ENCODE measurements at places on chromosomes 13 and 19.

GRCh38 chr19:48815870-48816501, 5.2 kb upstream of the BCAT2 start:
- DNase-seq = no peak

DNA sequence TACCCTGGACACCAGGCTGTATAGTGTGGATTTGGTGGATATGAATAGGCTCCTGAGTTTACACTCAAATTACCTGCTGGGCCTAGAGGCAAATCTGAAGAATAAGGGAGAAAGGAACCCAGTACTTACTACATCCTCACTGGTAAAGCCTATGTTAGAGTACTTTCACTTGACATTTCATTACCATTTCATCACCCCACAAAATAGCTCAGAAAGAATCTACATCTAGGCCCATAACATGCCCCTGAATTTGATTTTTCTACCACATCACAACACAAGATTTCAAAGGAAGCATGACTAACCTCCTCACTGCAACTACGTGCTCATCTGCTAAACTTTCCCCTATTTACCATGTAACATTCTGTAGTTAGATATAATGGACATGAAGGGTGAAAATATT, 43.3 kb downstream of the VWA8 start:
- no peak for DNase-seq

GRCh38 chr19:9709305-9709704, 34.4 kb upstream of the ZNF562 start:
- no peak for DNase-seq

GRCh38 chr13:32468502-32469142, 40.7 kb upstream of the N4BP2L1 start:
- no peak for DNase-seq

- DNase-seq = no peak
These were observed 23.0 kb downstream of the GPC6 start for GRCh38 chr13:93249364-93250306.

DNA sequence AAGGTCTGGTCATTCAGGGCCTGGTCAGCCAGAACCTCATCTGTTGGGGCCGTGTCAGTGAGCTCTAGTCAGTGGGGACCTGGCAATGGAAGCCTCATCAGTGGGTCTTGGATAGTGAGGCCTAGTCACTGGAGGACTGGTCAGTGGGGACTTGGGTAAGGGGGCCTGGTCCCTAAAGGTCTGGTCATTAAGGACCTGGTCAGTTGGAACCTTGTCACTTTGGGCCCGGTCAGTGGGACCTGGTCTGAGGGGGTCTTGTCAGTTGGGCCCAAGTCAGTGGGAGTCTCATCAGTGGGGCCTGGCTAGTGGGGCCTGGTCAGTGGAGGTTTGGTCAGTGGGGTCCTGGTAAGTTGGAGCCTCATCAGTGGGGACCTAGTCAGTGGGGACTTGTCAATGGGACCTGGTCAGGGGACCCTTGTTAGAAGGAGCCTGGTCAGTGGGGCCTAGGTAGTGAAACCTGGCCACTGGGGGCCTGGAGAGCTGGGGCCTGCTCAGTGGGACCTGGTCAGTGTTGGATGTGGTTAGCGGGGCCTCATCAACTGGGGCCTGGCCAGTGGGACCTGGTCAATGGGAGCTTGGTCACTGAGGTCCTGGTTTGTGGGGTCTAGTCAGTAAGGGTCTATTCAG, 43.7 kb upstream of the TPM4 start:
- DNase-seq = no peak

- no peak for DNase-seq
These were observed 365.2 kb downstream of the PCDH17 start for GRCh38 chr13:57996717-57997116.

DNA sequence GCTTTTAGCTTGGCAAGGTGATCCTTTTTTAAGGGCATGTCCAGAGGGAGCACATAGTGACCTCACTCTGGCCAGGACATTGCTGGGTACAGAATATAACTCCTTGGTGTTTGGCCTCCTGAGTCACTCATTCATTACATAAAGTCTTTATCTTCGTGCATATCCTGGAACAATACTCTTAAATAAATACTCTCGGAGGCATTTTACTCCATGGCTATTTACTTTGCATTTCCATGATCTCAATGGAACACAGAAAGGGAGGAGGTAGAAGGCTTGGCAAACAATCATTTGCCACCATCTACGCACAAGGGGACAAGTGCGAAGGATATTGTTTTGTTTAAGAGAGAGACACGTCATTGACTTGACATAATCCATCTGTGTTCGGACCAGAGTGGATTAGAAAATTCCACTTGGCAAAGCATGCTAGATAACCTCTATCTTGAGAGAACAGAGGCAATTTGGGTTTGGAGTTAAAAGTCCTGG, 210.0 kb downstream of the IRS2 start:
- no peak for DNase-seq

GRCh38 chr13:48220981-48221685, 11.9 kb upstream of the ITM2B start:
- DNase-seq = peak; percentile 31

- no peak for DNase-seq
These were observed 63.7 kb downstream of the CRYL1 start for GRCh38 chr13:20461860-20462532.

GRCh38 chr19:56507446-56508289, at the start of gene ZNF471:
Gene ZNF471 (plus strand): TSS chr19:56507855. CDS start chr19:56511572, 3,717 bp downstream.
- peak; percentile 90 for DNase-seq

DNA sequence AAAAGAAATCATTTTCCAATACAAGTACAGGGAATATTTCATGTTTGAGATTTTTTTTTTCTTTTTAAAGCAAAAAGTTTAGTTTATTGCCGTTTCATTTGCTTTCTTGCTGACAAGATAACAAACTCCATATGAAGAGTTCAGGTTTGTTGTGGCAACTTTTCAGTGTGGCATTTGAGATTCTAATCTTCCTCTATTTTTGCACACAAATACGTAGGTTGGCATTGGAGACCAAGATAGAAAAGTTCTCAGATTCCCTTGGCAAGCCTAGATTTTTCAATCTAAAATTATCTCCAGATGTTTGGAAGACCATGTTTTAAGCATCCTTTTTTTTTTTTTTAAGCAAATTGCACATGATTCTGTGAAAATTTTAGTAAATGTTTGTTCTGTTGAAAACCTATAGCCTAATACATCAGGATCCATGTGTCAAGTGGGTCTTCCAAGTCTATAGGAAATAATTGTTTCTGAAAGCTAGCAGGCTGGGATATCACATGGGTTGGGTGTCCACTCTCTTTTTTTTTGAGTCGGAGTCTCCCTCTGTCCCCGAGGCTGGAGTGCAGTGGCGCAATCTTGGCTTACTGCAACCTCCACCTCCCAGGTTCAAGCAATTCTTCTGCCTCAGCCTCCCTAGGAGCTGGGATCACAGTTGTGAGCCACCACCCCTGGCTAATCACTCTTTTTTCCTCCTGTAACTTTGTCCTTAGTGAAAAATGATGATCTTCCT, 2.6 kb downstream of the GARRE1 start:
- no peak for DNase-seq

- no peak for DNase-seq
These were observed 1.1 kb downstream of the ZNF135 start for GRCh38 chr19:58060231-58060630.
